ENCODE measurements at places on chromosomes 1 and 21. TPM values are rescaled to one million over a fixed set of nuclear protein-coding genes. Genes with fewer than 3 reads are reported as not detected.

The C1orf94 gene
- not detected for total RNA-seq

The TMEM125 gene
- total RNA-seq = 0.45 TPM

The ARHGAP30 gene
- 3.8 TPM for total RNA-seq

The CR1 gene
- 1.1 TPM for total RNA-seq

The ELAVL4 gene
- total RNA-seq = 2.4 TPM

The LRRC7 gene
- total RNA-seq = 0.07 TPM

The MMEL1 gene
- 3.9 TPM for total RNA-seq

The OR11L1 gene
- not detected for total RNA-seq
